Stimulated activated CD4-positive, alpha-beta T cell treated with anti-CD3 and anti-CD28 coated beads, Interleukin-12 subunit alpha, Interleukin-12 subunit beta, amount 100 ng/mL, for 24 hours (primary cell): ENCODE measurements at places on chromosomes 3 and 15.

DNA sequence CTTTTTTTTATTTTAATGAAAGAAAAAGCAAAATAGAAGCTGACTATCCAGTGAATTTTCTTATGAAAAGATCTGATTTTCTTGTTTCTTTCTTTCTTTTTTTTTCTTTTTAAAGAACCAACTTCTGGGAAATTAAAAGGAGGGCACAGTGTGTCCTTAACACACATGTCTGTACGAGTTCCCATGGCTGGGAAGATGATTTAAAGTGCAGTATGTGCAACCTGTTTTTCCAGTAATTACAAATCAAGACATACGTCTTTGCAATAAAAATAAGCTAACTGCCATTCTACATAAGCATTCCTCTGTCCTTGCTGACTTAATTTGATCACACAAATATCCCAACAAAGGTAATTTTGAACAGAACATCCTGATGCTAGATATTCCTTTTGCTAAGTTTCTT lies 416.1 kb downstream of the ROBO1 start:
- no peak for DNase-seq

DNA sequence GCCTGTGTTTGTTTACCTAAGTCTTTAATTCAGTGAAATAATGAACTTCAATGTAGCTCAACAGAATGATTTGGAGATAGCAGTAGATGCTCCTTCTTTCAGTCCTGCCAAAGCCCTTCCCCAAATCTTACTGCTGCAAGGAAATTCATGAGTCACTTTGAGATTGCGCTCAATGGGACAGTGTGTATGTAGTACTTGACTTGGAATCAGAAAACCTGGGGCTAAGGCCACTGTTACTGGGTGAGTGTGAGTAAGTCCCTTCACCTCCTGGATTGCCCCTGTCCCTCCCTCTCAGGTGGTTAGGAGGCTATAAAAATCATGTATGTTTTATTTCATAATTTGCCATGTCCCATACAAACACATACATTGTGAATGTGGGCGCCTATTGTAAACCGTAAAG lies 29.9 kb downstream of the ATP13A5 start:
- no peak for DNase-seq

DNA sequence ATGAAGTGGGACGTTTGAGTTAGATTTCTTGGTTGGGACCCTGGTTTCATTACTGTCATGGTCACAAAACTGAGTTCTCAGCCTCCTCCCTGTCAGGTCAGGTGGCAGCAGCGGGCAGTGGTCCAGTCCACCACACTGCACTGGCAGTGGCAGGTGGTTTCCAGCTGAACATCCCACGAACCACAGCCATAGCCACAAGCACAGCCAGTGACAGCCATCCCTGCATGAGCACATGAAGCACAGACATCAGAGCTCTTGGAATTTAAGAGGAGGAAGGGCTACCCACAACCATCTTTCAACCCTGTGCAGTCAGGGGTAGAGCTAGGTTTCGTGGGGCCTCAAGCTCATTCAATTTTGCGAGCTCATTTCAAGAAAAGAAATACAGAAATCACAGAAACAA lies 1.5 kb downstream of the RETNLB start:
- no peak for DNase-seq

DNA sequence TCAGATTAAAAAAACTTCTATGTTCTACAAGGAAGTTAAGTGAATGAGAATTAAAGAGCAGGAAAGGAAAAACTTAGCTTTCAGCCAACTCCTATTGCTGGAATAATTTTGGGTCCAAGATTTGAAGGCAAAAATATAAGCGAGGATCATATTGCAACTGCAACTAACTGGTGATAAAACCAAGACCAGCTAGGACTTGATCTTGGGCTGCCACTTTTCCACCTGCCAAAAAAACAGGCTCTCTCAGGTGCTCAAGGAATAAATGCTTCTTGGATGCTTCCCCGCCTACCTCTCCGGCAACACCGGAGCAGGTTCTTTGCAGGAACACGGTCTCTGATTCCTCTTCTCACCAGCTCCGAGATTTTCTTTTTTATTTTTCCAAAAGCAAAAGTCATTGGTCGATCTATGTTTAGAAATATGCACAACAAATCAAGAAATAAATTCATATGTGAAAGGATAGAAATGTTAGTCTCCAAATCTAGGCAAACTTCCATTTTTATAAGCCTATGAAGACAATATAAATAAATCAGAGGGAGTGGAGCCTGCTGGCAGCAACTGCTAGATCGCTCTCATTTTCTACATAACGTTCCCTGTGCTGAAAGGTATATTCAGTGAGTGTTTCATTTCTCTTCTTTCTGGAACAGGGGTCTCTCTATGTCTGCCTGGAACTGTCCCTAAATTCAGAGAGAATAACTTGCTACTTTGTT lies 241.9 kb downstream of the NTRK3 start:
- no peak for DNase-seq

GRCh38 chr3:113034011-113034410 lies 43.2 kb downstream of the GTPBP8 start:
- DNase-seq: no peak

DNA sequence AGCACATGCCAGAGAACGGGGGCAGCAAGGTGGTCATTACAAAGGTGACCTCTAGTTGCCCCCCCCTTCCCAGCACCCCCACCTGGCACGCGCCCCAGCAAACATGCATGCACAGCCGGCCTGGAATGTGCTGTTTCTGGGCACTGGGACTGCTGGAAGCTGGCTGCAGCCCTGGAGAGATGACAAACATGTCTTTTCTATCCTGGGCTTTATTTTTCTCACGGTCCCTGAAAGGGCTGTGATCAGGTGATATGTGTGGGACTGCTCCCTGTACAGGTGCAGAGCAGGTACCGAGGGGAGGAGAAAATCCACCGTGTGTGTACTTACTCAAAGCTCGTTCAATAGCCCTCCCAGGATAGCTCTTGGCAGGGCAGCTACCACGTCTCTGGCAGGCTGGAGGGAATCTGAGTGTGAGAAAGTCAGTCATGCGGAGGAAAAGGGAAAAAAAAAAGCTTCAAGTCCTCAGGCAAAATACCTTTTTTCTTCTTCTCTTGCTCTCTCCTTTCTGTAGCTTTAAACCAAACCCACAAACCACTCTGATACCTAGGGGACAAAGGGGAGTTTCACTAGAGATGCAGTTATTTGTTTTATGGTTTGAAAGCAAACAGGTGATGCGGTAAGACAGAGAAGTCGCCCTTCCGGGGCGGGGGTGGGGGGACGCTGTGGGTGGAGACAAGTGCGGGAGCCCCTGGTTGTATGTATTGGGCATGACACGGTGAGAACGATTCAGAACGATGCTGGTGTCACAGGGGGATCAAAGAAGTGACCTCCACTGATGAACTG lies 5.0 kb upstream of the HES1 start:
- DNase-seq: no peak

- no peak for DNase-seq
These were observed 131.0 kb upstream of the C15orf61 start for GRCh38 chr15:67389975-67390374.

DNA sequence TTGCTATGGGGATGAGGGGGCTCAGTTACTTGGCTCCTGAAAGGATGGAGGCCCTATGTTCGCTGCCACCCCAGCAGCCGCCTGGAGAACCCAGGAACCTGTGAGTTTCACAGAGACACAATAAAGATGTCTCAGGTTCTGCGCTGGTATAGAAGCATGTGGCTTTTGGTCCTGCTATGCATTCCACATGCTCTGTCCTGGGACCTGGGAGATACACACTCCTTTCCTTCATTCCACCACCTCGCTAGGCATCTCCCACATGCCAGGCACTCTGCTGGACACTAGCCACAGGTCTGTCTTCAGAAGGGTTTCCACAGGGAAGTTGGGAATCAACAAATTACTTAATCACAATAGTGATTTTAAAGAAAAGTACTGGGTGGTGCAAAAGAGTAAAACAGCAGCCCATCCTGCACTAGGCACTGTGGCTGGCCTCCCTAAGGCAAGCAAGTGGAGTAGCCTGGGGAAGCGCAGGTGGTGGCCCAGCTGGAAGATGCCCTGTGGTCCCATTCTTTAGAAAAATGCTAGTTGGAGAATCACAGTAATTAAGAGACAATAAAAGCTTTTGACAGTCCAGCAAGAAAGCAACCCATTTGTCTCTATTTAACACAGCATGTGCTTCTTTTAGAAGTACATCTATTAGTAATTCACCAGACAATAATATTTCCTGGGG lies 408.9 kb upstream of the WNT5A start:
- DNase-seq: no peak

GRCh38 chr3:45946307-45946706 lies 3.0 kb downstream of the CXCR6 start:
- DNase-seq: no peak

DNA sequence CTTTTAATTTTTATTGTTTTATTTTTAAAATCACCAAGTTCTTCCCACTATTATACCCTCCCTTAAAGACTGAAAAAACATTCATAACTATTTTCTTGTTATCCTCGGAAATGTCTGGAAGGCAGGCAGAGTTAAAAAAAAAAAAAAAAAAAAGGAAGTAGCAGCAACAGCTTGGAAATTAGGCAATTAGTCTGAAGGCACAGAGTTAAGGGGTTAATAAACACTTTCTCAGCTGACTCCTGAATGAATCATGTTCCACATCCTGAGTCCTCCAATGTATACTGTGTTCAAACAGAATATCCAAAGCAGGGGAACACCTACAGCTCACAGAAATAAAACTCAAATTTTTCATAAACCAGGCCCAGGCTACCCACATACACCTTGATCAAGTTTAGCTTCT lies 5.8 kb downstream of the HEXA start:
- no peak for DNase-seq

DNA sequence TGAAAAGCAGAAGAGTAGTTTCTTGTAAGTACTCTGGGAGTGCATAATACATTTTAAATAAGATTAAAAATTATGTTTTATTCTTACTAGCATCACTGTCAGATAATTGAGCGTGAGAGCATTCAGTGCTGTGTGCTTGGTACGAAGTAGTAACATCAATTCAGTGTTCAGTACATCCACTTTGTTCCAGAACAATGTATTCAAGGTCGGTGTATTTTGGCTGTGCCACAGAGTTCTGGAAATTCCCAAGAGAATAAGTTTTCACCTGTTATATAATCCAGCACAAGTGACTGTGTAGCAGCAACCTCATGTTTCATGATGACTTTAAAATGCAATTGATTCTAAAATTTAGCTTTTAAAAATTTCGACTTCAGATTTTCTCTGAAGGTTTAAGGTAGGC lies 130.6 kb downstream of the IGF1R start:
- no peak for DNase-seq

GRCh38 chr15:42053914-42054313 lies 33.1 kb upstream of the PLA2G4E start:
- no peak for DNase-seq

DNA sequence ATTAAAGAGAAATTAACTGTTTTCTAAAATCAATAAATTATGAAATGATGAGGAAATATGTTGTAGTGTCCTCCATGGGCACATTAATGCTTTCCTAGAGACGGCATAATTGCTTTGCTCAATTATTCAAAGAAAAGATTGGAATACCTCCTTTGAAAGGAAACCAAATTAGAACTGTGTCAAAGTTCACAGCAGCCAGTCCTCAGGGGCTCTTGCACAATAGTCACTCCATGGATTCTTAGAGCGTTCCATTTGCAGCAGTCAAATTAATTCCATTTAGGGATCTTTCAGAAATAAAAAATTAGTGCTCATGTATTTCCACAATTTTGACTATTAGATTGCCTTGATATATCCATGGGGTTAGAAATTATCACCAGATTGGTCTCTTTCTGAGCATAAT lies 841.6 kb upstream of the DPPA4 start:
- no peak for DNase-seq

- DNase-seq: no peak
These were observed 139.7 kb downstream of the STAG1 start for GRCh38 chr3:136612512-136612911.

DNA sequence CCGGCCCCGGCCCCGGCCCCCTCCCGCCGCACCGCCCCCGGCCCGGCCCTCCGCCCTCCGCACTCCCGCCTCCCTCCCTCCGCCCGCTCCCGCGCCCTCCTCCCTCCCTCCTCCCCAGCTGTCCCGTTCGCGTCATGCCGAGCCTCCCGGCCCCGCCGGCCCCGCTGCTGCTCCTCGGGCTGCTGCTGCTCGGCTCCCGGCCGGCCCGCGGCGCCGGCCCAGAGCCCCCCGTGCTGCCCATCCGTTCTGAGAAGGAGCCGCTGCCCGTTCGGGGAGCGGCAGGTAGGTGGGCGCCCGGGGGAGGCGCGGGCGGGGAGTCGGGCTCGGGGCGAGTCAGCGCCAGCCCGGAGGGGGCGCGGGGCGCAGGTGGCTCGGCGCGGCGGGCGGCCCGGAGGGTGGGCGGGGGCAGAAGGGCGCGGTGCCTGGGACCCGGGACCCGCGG lies 352 bp downstream of the CHRD start:
- DNase-seq: no peak

GRCh38 chr3:4426261-4426781 lies 40.7 kb downstream of the SUMF1 start:
- DNase-seq: no peak

- no peak for DNase-seq
These were observed 185.8 kb upstream of the POU1F1 start for GRCh38 chr3:87462228-87462627.

- DNase-seq: no peak
These were observed 9.4 kb upstream of the SMCO1 start for GRCh38 chr3:196524527-196524926.

- no peak for DNase-seq
These were observed 14.1 kb upstream of the TMEM115 start for GRCh38 chr3:50373146-50374051.

GRCh38 chr15:101625184-101625583 lies 27.0 kb downstream of the TM2D3 start:
- no peak for DNase-seq

- DNase-seq: no peak
These were observed 116.9 kb upstream of the FOXB1 start for GRCh38 chr15:59887211-59887610.

DNA sequence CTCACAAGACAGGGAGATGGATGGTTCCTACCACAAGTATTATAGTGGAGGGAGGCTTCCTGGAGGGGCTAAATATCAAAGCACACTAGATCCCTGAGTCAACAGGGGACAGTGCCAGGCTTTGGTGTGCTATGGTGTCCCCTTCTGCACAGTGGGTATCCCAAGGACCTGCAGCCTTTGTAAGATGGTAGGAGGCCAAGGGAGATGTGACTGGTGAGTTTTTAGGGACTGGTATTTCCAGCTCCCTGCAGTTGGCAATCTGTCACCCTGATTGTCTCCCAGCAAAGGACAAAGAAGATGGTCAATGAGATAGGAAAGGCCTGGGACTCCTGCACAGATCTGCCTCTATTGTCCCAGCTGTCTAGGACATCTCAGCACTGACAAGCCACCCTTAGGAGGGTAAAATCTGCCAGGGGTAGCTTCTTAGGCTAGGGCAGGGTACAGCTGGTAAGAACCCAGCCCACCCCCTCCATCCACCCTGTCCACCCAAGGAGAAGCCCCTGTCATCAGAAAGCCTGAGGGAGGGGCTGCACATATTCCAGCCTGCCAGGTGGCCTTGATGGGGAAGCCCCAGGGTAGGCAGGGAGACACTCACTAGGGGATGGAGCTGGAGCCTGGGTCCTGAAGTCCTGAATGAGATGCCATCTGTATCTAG lies 631 bp downstream of the CYP1A1 start:
- no peak for DNase-seq

DNA sequence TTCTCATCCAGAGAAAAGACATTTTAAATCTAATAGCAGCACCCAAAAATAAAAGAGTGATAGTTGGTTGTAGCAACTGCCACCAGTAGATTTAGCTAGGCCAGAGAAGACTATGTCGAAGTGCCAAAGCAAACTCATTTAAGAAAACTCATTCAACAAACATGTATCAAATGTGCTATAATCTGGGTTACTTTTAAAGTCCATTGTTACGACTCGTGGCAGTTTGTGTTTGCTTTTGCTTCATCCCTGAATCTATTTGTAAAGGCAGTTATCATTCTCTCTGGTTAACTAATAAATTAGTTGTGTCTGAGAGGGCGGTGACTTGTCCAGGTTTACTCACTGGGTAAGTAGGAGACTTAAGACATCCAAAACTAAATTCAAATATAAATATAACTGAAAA lies 159.4 kb downstream of the ZIC4 start:
- DNase-seq: no peak
